ENCODE measurements at places on chromosomes 2 and 18. TPM values are rescaled to one million over a fixed set of nuclear protein-coding genes. Genes with fewer than 3 reads are reported as not detected.

The PLCL1 gene
- 13.6 TPM for polyA plus RNA-seq

The CTIF gene
- 41.9 TPM for polyA plus RNA-seq

The KCNE4 gene
- 4.0 TPM for polyA plus RNA-seq

The SCN9A gene
- 0.99 TPM for polyA plus RNA-seq

The DNAJC5G gene
- polyA plus RNA-seq: not detected

The APOB gene
- 0.11 TPM for polyA plus RNA-seq

DNA sequence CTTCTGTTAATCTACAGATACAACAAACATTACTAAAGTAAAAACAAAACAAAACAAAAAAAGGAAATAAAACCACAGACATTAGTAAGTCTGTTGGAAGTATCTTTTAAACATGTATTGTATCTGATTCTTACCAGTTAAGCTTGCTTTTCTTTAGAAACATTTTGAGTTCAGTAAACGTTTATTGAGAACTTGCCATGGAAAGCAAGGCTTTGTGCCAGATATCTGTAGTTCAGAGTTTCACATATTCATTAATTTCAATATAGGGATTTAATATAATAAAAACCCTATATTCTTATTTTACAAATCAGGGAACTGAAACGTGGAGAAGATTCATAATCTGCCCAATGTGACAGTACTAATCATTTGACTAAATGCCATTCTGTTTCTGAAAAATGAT lies 1101.0 kb upstream of the GYPC start:
- DNase-seq: no peak

GRCh38 chr18:6960656-6961055 lies 156.9 kb downstream of the LAMA1 start:
- DNase-seq: no peak

DNA sequence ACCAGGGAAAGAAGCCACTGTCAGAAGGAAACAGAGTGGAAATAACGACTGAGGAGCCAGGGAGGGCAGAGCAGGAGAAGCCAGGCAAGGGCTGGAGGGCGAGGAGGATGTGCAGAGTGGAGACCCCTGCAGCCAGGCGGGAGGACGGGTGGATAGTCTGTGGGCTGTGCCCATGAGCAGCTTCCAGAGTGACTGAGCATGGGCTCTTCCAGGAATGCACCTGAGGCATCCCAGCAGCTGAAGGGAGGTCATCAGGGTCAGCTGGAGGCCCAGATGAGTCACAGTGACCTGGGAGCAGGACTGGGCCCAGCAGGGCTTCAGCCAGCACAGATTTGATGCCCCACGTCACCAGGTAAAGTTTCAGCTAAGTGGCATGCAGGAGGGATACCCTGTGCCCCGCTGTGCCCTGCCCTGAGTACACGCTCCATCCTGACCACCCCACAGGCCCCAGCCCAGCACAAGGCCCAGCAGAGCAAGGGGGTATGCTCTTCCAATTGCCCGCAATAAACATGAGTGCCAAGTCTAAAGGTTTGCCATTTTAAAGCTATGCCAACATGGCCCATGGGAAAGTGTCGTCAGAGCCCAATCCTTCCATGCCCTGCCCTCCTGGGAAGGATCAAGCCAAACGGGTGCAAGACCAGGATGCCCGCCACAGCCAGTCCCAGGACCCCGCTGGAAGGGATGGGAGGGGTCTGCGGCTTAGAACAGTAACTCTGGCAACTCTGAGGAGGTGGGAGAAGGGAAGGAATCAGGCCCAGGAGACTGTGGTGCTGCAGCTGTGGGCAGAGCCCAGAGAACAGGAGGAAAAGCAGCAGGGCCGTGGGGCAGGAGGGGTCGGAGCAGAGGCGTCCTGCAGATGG lies 85.7 kb downstream of the SEPTIN10 start:
- DNase-seq: no peak

- DNase-seq: no peak
Observed at GRCh38 chr18:51339856-51340255, 142.4 kb upstream of the MEX3C start.

- no peak for DNase-seq
Observed at GRCh38 chr18:78948221-78948620, 31.4 kb upstream of the SALL3 start.

DNA sequence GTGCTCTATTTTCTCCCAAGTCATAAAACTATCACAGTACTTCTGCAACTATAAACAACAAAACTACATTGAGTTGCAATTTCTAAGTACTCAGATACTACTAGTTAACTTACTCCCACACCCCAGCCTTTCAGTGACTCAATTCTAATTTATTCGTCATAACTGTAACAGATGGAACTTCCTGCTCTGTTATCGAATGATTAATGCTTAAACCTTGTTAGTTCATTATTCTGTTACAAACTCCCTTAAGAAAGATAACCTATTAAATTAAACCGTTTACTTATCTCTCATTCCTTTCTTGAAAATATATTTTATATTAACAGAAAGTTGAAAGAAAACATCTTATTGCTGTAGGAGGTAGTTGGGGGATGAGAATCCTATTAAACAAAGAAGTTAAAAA lies 17.0 kb downstream of the TNFAIP6 start:
- no peak for DNase-seq

- no peak for DNase-seq
Observed at GRCh38 chr2:89850481-89850880, 1159.0 kb downstream of the RPIA start.

DNA sequence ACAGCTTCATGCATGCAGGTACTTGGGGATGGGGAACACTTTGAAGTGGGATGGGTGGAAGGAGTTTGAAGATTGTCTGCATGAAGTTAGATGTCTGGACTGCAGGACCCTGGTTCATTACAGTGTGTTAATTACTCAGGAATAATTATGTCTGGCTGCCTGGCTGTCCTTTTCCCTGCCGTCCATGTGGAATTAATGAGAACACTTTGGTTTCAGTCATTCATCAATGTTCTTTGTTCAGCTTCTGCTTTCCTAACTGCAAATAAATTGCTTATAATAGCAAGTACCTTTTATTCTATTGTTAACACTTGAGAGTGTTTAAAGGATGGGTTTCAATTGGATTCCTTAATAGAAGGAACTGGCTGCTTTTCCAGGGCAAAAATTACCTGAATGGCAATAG lies 35.8 kb downstream of the MTCL1 start:
- no peak for DNase-seq

DNA sequence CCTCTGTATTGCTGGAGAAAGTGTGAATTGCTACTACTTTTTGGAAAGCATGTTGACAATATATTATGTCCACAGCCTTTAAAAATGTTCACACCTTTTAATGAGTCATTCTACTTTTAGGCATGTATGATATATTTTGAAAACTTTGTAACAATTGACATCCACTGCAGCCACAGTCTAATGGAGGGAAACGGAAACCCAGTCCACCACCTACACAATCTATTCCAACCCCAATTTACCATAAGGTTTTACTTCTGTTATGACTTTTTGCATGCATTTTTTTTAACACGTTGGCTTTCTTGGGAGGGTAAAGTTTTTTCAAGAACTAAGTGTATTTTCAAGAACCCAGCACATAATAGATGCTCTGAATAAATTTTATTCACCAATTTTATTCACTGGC lies 38.5 kb upstream of the ATP8B1 start:
- no peak for DNase-seq

DNA sequence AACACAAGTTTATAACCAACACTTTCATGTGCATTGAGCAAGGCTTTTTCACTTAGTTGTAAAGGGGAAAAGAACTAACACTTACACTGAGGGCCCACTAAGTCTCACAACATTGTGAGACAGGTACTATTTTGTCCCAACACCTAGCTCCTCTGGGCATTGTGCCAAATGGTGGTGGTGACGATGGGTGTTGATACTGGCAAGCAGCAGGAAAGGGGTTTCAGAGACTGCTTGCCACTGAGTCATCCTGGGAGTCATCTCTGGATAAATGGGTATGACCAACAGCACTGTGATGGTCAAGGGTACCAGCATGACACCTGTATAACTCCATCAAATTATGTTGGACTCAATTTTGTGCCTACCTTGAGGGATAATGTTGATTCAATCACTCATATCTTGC lies 138.8 kb upstream of the ITGA6 start:
- no peak for DNase-seq

GRCh38 chr2:191220671-191221070 lies 24.5 kb upstream of the MYO1B start:
- DNase-seq: no peak

- peak; percentile 85 for DNase-seq
Observed at GRCh38 chr2:236507393-236508085, 62.1 kb upstream of the ACKR3 start.

DNA sequence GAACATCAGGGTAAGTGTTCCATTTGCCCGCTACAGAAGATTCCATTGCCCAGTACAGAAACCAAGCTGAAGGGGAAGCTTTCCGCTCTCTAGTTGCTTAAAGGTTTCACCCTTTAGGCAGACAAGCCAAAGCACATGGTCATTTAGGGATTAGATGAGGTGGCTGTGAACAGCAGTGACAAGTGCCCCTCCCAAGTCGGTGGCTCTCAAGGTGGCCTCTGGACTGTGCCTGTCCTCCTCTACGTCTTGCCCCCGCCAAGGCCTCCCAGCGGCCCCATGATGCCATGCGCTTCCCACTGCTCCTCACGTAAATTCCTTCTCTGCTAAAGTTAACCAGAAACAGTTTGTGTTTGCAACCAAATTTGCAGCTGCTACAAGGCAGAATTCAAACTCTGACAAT lies 24.2 kb upstream of the PTPN4 start:
- DNase-seq: no peak
